NCI-H1417 treated with DMSO at 0.1 percent for 48 hours (cell line): ENCODE measurements at places on chromosomes 12 and 14.

DNA sequence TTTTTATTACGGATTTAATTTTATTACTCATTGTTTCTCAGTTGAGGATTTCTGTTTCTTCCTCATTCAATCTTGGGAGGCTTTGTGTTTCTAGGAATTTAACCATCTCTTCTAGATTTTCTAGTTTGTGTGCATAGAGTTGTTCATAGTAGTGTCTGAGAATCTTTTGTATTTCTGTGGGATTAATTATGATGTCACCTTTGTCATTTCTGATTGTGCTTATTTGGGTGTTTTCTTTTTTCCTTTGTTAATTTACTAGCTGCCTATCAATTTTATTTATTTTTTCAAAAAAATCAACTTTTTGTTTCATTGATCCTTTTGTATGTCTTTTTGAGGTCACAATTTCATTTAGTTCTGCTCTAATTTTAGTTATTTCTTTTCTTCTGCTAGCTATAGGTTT lies 75.9 kb downstream of the IFNG-AS1 start:
- no peak for DNase-seq

- DNase-seq: no peak
Measured at GRCh38 chr12:10179776-10180181, 947 bp downstream of the TMEM52B start.

DNA sequence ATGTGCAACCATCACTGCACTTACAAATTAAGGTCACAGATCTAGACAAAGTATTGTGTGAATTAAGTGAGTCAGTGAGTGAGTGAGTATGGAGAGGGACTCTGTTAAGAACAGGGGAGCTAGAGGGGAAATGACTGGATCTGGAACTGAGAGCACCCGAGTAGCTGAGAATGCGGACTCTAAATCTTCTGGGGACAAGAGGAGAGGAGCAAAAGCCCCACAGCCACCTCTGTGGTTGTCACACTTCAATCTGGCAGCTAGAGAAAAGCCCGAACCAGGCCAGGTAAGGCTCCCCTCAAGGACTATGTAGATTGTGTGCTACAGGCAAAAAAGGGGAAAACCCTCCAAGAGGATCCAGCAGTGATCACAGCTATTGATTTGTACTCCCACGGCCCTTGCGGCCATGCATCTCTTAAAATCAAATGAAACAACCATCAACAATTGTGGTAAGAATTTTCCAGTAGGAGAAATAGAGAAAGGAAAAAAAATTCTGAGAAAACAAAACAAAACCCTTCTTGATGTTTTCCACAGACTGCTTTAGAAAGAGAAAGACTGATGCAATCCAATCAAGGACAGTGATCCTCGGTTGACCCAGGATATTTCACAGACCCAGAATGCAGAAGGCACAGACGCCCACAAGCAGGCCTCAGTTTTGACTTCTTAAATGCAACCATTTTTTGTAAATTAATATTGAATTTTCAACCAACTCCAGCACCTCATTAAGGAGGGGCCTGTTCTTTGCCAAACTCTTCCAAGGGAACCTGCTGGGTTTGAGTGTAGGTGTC lies 109.6 kb downstream of the SLC38A6 start:
- DNase-seq: no peak

GRCh38 chr12:46919666-46920400 lies 94.0 kb upstream of the SLC38A4 start:
- no peak for DNase-seq

- DNase-seq: no peak
Measured at GRCh38 chr12:96368687-96369086, 31.6 kb downstream of the CDK17 start.

GRCh38 chr12:3604286-3604685 lies 113.3 kb downstream of the PRMT8 start:
- no peak for DNase-seq

- no peak for DNase-seq
Measured at GRCh38 chr14:96727073-96727472, 70.1 kb upstream of the VRK1 start.
